Tongue (tissue), 3 donors: ENCODE measurements at places on chromosomes 1 and 21. TPM values are rescaled to one million over a fixed set of nuclear protein-coding genes. Genes with fewer than 3 reads are reported as not detected.
A peak's percentile ranks its signal among the peaks of the same experiment; 100 is the strongest.

Gene FAM72A
- total RNA-seq, result 1.1 TPM

Gene SMCP
- total RNA-seq, result not detected

Gene VWA5B1
- 0.31 TPM for total RNA-seq

Gene RCSD1
- total RNA-seq, result 141 TPM

Gene SPRR2F
- not detected for total RNA-seq

Gene DCST1
- total RNA-seq, result not detected

- no peak for DNase-seq
Measured at GRCh38 chr21:34337741-34338140, 26.1 kb upstream of the KCNE2 start.

DNA sequence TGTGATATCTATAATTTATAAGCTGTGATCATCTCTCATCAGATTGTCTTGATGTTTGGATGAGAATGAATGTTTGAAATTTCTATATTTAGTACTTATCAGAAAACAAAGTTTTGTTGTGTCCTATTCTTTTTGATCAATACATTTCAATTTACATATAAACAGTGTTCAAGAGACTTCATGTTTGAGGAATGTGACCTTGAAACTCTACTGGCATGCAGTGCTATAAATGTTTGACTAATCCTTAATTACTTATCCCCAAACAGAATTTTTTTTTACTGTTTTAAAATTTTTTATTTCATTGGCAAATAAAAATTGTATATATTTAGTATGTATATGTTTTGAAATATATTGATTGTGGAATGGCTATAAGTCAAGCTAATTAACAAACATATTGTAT, 1.5 kb upstream of the PRKAA2 start:
- no peak for DNase-seq

DNA sequence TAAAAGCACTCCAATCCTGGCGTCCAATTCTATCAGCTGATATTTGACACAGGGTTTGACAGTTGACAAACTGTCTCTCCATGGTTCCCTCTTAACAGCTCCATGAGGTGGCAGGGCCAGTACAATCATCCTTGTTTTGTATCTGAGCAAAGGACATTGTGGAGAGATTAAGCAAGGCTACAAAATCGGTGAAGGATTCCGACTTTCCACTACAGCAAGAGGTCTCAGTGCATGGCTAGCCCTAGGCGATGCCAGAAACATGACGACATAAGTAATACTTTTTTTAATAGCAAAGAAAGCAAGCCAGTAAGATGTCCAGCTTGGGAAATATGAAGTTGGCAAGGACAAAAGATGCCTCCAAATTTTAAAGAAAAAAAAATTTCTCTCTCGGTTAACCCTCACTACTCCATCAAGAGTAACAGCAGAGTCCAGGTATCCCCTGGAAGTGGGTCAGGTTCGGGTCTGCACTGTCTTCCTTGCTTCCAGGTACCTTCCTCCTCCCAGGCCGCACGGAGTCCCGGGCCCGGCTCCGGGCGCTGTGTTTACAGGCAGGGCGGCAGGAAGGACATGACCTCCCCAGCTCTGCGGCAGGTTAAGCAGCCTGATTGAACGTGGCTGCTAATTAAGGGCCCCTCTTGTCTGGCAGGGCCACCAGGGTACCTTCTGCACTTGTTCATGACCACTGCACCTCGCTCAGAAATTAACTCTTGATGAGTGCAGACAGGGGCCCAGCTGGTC, 106.1 kb downstream of the SIM2 start:
- DNase-seq, result no peak

- DNase-seq, result no peak
Measured at GRCh38 chr1:237428809-237429208, 386.8 kb downstream of the RYR2 start.

DNA sequence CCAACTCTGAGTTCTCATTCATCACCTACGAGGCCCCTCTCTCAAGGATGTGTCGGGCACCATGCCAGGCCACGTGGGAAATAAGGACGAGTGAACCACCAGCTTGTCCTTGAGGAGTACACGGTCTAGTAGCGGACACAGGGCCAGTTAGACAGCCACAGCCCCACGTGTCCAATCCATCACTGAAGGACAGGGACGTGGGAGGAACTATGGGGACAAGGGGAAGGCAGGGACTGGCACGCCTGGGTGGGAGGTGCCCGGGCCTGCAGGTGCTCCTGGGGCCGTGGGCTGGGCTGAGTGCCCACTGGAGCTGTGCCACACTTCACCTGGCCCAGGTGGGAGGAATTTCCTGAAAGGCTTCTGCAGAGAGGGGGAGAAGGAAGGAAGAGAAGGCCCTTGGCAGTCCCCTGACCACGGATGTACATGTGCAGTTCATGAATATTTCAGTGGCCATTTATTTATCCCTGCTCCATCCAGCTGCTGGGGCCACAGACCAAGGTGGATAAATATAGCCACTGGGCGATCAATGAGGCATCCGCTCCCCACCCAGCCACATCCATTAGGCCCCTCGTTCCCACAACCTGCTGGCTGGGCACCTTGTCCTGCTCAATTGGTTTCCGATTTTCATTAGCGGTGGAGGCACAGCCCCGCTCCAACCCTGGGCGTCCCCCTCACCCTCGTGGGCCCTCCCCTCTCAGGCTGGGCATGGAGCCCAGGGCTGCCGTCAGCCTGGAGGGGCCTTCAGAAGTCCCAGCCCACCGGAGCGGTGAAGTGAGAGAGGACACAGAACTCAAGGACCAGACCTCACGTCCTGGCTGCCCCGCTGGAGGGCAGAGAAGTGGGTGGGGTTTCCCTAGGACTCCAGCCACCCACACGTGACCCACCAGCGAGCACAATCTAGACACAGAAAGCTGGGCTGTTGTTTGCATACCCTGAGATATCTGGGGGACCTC, 59.5 kb downstream of the CASZ1 start:
- DNase-seq, result peak; percentile 60

- no peak for DNase-seq
Measured at GRCh38 chr1:244866355-244866754, 2.0 kb upstream of the HNRNPU start.

- no peak for DNase-seq
Measured at GRCh38 chr21:14686466-14687267, 140.6 kb upstream of the SAMSN1 start.

DNA sequence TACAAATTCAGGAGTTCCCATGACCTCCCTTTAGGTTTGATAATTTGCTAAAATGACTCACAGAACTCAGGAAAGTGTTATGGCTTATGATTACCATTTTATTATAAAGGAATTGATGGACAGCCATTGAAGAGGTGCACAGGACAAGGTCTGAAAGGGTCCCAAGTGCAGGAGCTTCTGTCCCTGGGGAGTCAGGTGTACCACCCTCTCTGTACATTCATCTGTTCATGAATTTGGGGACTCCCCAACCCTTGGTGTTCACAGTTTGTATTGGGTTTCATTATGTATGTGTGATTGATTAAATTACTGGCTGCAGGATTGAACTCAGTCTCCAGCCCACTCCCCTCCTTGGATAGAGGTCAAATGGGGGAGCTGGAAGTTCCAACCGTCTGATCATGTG, 10.8 kb upstream of the IL10RB start:
- no peak for DNase-seq
